ENCODE measurements at places on chromosomes 11 and 22.
A peak's percentile ranks its signal among the peaks of the same experiment; 100 is the strongest.

DNA sequence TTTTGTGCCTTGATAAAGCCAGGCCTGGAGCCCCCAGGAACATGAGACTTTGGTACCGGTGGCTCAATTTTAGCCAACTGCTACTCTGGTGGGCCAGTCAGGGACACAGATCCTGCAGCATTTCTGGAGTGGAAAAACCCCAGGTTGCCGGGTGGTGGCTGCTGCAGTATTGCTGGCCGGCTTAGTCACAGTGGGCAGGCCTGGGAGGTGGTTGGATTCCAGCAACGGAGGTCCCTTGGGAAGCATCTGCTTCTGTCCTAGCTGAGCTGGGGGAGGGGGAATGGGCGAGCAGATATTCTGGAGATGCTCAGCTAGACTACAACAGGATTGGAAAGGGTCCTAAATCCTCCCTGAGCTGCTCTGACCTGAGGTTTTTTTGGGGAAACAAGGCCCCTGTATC, 31.6 kb upstream of the ACCSL start:
- DNase-seq, result no peak

DNA sequence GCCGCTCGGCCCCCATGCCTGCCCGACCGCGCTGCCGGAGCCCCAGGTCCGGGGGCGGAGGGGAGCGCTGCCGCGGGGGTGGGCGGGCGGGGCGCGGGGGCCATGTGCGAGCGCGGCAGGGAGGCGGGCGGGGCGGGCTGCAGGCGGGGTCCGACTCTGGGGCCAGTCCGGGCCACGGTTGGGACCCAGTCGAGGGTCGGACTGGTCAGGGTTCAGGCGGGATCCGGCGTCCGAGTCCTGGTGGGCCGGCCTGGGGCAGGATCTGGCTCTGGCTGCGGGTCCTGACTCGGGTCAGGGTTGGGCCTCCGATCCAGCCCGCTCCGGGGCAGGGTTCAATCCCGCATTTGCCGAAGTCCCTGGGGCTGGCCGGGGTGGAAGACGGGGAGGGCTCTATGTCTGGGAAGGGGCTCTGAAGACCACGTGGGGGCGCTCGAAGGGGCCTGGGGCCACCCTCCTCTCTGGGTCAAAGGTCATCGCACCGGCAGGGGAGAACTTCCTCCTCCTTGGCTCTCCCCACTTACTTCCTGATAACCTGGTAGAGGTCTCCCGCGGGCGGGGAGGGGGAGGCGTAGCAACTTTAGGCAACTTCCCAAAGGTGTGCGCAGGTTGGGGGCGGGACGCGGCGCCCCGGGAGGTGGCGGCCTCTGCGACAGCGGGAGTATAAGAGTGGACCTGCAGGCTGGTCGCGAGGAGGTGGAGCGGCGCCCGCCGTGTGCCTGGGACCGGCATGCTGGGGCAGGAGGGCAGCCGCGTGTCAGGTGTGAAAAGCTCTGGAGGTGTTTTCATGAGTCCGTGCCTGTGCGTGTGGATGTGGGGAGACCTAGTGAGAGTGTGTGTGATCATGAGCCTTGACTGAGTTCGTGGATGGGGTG, 603 bp downstream of the ESRRA start:
- peak; percentile 21 for DNase-seq

- no peak for DNase-seq
Measured at GRCh38 chr22:46598737-46599424, 21.3 kb upstream of the GRAMD4 start.

GRCh38 chr11:102346748-102347461, at the start of gene BIRC2:
Gene BIRC2 (plus strand): TSS chr11:102347214. CDS start chr11:102349855, 2,641 bp downstream.
- peak; percentile 84 for DNase-seq

DNA sequence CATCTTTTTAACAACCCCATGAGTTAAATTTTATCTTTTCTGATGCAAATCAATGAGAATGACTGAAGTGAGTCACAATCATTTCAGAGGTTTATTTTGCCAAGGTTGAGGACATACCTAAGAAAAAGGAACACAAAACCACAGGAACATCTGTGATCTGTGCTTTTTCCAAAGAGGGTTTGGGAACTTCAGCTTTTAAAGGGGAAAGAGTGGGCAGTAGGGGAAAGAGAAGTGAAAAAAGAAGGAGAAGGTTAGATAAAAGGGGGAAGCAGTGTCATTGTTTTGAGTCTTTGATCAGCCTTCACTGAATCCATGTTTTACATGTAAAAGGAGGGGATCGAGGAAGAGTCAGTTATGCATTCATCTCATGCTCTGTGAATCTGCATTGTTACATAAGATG, 45.3 kb upstream of the SPON1 start:
- DNase-seq, result no peak

DNA sequence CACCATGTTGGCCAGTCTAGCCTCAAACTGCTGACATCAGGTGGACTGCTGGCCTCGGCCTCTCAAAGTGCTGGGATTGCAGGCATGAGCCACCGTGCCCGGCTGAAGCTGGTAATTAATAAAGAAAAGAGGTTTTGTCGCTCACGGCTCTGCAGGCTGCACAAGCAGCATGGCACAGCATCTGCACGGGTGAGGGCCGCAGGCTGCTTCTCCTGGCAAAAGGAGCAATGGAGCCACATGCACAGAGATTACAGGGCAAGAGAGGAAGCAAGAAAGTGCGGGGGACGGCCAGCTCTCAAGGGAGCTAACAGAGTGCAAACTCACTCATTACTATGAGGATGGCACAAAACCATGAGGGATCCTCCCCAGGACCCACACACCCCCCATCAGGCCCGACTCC, 4.7 kb upstream of the PARVB start:
- DNase-seq, result no peak

- DNase-seq, result no peak
Measured at GRCh38 chr11:32172041-32172847, 81.4 kb downstream of the RCN1 start.

DNA sequence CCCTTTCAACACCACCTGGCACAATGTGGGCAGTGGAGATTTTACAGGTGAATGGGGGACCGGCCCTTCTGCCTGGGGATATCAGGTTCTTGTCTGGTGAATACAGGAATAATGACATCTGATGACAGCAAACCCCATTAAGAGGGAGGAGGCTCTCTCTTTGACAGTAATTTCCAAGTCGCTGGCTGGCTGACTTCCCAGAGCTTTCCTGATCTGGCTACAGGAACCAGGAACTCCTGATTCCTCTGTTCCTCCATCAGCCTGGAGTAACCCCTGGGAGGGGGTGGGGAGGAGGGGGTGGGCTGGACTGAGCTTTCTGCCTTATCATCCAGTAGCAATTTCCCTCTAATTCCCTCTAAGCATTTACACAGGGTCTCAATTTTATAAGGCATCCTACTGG, 3.7 kb upstream of the MIEF1 start:
- DNase-seq, result no peak

DNA sequence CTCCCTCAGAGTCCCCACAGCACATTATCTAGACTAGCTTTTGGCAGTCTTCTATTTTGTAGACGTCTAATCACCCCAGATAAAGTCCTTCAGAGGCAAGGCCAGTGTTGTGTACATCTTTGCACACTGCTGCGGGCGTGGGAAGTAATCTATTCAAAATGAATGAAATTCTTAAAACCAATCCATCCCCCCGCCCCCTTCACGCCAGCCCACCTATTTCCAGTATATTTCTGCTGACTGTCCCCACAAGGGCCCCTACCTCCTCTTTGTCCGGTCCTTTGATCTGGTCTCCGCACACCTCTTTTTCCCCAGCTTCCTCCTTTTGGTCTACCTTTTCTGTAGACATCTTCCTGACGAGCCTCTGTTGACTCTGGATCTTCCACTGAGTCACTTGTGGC, 375 bp downstream of the BSCL2 start:
- no peak for DNase-seq

DNA sequence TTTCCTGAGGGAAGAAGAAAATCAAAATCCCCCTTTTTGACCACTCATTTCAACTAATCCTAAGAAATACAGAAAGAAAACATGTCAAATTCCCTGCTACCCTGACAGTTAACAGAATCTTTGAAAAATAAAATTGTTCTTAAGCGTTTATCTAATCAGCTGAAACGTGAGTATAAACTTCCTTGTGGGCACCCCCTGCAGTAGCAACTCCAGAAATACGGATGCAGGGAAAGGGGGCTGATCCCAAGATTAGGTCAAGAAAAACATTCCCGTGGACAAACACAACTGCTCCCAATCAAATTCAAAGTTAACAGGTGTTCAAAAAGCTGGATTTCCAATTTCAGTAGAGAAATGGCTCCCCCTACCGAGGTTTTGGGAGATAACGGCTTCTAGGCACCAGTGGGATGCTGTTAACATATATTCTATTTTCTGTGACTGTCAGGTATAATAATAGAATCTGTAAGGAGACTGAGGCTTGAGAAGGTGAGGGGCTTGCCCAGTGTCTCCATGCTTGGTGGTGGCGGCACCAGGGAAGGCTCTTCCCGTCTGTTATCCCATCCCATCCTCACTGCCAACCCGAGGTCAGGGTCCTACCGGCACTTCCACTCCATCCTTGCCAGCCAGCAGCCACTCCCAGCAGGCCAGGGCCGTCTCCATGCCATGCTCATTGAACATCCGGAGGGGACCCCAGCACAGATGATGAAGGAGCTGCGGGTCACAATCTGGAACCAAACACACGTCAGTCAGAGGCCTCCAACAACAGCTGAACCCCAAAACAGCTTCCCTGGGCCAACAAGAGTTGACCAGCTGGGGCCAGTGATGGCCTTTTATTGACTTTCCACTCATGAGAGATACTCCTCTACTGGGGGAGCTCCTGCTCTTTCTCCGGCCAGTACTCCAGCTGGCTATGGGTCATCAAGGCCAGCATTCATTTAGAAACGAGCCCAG, 32.0 kb upstream of the SERPIND1 start:
- DNase-seq, result no peak

GRCh38 chr22:22452211-22452610, 56.3 kb downstream of the ZNF280B start:
- no peak for DNase-seq

GRCh38 chr11:21446939-21447590, 745.8 kb upstream of the ANO5 start:
- DNase-seq, result no peak

- DNase-seq, result no peak
Measured at GRCh38 chr11:61042961-61043540, 59.2 kb upstream of the CD5 start.

DNA sequence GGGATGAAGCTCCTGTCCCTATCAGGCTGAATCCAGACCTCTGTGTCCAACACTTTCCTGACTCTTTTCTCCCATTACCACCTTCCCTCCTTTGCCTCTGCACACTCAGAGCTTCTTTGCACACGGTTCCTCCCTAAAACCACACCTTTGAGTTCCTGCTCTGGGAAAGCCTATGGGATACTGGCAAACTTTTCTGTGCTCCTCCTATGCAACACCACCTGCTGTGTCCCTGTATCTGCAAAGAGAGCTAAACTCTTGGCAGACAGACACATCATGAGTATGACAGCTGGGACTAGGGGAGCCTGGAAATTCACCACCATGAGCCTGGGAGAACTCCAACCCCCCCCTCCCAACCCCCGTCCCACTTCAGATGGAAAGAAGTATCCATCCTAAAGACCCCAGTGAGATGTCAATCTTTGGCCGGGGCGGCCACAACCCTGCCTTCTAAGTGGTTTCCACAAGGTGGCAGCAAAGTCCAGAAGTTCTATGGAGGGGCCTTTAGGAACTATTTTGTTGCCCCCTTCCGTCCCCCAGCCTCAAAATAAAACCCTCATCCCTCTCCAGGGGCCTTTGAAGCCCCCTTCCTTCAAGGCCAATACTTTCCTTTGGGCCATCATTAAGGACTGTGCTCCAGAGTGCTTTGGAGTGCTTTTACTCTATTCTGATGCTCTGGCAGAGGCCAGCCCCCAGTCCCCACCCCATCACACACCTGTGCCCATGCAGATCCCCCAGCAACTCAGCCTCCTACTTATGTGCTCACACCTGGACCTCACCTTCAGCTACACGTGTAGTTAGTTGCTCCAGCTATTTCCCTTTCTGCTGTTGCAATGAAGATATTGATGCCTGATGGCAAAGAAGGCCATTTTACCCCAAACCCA, 19.4 kb downstream of the HTR3A start:
- no peak for DNase-seq

GRCh38 chr11:11534981-11535380, 86.8 kb downstream of the GALNT18 start:
- no peak for DNase-seq

DNA sequence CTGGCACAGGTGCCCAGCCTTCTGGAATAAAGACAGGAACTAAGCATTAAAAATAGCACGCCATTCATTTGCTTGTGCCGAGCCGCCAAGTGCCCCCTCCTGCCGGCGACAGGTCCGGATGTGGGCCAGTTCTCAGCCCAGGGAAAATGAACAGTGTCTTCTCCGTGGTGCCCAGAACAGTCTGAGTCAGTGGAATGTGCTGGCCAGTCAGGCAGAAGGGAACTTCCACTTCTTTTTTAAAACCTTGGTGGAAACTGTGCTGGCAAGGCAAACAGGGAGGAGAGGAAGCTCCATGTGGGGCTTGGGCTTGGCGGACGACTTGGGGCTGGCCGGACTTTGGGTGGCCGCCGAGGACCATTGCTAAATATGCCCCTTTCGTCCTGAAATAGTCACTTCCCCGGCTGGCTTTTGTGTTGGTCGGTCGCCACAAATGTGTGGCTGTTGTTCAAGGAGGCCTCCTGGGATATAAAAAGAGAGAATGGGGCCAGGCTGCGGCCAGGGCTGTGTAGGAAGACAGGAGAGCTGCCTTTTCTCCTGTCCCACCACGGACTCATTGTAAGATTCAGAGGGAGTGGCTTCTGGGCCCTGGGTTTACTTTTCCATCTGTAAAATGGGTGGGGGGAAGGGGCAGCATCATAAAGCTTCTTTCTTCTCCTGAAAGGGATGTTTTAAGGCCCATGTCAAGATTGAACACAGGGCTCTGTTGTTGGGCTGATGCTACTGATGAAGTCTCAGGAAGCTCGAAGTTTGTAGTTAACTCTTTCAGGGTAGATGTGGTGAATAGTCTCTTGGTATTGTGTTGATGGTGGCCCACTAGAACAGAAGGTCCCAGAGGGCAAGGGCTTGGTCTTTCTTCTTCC, 101.0 kb downstream of the PTPRJ start:
- no peak for DNase-seq

- DNase-seq, result no peak
Measured at GRCh38 chr11:7648264-7648663, 25.0 kb downstream of the CYB5R2 start.

GRCh38 chr11:120324932-120325810, at the start of gene TLCD5:
Gene TLCD5 (plus strand): TSS chr11:120325299. CDS start chr11:120327442, 2,143 bp downstream.
- DNase-seq, result no peak

- no peak for DNase-seq
Measured at GRCh38 chr11:128692753-128693415, 988 bp upstream of the FLI1 start.

DNA sequence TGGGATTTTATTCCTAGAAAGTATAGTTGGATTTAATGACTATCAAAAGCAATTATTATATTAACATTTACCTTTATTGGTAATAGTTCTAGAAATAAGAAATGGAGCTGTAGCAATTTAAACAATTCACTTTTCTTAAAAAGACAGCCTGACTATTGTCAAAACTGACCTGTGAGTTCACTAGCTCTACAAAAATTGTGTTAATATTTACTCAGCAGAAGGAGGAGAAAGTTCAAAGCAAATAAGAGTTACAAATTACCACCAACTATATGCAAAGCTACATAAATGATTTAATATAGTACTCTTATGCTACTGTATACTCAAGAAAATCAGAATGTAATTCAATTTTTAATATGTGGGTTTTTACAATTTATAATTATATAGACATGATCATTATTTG, 310.0 kb downstream of the DCDC1 start:
- DNase-seq, result no peak

- DNase-seq, result no peak
Measured at GRCh38 chr11:111421251-111421650, 42.2 kb upstream of the POU2AF1 start.

GRCh38 chr11:98531576-98531975, 489.2 kb upstream of the CNTN5 start:
- DNase-seq, result no peak
